Natural killer cell (primary cell): ENCODE measurements at places on chromosomes 3 and 15.

DNA sequence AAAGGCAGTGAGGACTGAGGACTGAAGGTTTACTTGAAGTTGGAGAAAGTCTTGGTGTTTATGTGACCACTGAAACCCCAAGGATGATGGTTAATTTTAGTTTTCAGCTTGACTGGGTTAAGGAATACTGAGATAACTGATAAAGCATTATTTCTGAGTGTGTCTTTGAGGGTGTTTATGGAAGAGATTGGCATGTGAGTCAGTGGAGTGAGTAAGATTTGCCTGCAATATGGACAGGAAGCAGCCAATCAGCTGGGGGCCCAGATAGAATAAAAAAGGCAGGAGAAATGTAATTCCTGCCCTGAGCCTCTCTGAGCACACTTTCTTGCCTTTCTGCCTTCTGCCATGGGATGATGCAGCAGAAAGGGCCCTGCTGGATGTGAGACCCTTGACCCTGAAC is 92.4 kb downstream of the KBTBD8 start:
- DNase-seq, result no peak

DNA sequence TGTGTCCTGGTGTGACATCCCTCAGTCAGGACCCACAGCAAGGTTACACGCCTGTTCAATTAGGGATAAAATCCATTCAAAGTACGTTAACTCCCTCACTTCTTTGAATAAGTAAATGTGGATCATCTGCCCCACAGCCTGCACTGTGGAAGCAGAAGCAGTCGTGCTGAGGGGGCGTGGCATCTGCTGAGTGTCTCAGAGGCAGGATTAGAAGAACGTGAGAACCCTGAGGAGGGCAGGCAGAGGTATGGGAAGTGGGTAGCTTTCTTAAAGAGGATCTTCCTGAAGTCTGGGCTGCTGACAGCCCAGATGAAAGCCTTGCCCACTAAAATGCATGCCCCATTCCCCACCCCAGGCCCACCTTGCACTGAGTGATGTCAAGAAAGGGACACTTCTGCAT is 28.5 kb downstream of the CRABP1 start:
- DNase-seq, result no peak

DNA sequence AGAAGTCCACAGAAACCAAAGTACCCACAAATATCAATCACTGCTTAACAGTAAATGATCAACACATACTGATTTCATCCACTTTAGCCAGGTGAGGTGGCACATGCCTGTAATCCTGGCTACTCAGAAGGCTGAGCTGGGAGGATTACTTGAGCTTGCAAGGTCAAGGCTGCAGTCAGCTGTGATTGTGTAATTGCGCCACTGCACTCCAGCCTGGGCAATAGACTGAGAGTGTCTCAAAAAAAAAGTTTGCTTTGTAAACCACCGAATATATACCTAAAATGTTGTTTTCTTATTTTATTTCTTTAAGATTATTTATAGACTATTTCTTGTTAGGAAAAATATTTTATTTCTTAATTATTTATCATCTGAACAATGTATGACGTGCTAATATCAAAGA is 8.7 kb upstream of the ATP13A4 start:
- no peak for DNase-seq

GRCh38 chr3:36210840-36211651 is 169.3 kb upstream of the STAC start:
- DNase-seq, result no peak

DNA sequence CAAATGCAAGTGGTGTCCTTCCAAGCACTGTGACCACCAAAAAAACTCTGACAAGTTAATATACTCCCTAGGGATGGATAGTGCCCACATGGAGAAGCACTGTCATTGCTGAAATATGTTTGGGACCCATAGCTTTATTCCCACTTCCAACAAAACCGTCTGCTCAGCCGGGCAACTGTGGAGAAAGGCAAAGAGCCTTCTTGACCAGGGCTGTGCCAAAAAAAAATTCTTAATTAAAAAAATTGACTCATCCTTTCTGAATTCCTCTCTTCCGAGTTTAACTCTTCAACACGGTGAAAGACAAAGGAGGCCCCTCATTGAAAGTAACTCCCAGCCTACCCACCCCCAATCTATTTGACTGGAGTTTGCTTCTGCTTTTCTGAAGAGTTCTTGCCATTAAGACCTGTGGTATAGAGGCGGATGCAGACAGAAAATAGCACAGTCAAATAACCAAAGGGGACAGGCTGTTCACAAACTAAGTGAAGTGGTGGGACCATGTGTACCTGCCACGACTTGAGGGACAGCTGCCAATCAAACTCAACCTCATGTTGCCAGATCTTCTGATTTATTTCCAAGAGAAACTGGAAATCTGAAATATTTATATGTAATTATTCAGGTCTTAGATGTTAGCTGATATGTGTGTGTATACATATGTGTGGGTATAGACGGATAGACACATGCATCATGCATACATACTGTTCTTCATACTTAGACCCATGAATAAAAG is 135.4 kb upstream of the PFN2 start:
- no peak for DNase-seq

- no peak for DNase-seq
Observed at GRCh38 chr3:76063019-76063418, 277.7 kb upstream of the ZNF717 start.

DNA sequence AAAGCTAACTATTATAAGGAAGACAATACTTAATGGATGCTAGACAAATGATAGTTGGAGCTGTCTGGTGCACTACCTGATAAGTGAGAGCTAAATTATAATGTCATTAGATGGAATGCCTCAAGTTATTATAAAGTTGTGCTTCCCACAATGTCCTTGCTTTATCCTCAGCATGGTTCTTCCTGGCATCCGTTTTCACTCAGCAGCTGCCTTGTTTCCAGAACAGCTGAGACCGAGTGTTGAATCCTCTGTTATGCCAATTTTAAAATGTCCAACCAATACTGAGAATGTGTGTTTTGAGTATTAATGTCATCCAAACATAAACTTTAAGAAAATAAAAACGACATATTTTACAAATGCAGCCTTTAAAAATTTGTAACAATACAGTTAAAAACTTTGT is 286.7 kb upstream of the SOX2 start:
- no peak for DNase-seq

DNA sequence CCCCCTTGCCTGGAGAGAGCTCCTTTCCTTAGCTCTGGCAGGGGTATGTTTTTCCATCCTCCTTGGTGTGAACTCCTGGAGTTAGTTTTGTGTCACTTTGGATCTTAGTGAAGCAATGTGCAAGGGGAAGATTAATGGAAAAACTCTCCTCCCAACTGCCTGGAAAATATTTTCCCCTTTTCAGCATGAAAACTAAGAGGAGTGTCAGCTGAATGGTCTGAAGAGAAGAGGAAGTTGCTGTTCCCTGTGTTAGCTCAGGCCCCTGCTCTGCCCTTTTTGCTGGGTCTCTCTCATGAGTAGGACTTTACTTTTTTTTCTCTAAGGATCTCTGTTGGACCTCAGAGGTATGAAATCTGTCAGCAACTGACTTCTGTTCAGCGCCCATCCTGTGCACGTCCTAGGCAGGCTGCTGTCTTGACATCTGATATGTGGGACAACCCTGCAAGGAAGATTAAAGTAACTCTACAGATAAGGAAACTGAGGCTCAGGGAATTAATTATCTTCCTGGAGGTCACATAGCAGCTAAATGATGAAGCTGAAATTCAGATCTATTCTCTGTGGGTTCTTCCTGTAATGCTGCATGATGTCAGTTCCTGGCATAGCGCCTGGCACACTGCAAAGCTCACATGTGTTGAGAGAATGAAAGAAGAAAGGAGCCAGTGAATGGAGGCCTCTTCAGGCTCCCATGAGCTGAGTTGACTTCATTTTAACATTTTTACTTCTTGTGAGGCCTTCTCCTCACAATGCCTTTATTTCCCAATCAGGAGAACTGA is 109.7 kb upstream of the GALNT15 start:
- DNase-seq, result no peak

DNA sequence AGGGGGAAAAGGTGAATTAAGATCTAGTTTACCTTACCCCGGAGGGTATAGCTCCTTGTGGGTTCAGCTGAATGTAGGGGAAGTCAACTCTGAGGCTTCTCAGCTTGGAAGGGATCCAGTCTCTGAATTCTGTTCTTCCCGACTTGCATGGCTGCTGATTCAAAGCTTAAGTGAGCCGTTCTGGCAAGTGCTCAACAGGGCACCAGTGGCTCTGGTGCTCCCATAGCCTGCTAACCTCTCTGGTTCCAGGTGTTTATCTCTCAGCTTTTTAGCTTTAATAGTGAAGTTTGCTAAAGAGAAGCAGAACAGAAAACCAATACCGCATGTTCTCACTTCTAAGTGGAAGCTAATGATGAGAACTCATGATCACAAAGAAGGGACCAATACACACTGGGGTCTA is 46.3 kb upstream of the RBP1 start:
- no peak for DNase-seq
